GM04503 (cell line): ENCODE measurements at places on chromosomes 1 and 21.
A peak's percentile ranks its signal among the peaks of the same experiment; 100 is the strongest.

GRCh38 chr1:184878002-184878401 is 96.3 kb downstream of the NIBAN1 start:
- DNase-seq: no peak

DNA sequence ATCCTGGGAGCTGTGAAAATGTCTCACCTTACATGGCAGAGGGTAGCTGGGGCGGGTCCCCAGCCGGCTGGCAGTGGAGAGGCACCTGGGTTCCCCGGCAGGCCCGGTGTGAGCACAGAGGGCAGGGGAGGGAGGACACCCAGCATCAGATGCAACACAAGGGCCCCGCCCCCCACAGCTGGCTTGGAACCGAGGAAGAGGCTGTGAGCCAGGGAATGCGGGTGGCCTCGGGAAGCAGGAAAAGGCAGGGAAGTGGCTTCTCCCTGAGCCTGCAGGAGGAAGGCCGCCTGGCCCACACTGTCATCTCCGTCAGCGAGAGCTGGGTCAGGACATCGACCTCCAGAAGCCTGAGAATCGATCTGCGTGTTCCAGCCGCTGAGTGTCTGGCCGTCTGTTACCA is 87.3 kb downstream of the SIK1 start:
- no peak for DNase-seq

GRCh38 chr1:55255901-55256300 is 40.7 kb upstream of the USP24 start:
- no peak for DNase-seq

- DNase-seq: no peak
These were observed 131.5 kb upstream of the SLC44A3 start for GRCh38 chr1:94688646-94689045.

- no peak for DNase-seq
These were observed 119.1 kb upstream of the GALNT2 start for GRCh38 chr1:229947968-229948367.

- no peak for DNase-seq
These were observed 71.0 kb upstream of the CSF3R start for GRCh38 chr1:36553591-36554322.

- DNase-seq: no peak
These were observed 9.8 kb upstream of the FNBP1L start for GRCh38 chr1:93437976-93438605.

DNA sequence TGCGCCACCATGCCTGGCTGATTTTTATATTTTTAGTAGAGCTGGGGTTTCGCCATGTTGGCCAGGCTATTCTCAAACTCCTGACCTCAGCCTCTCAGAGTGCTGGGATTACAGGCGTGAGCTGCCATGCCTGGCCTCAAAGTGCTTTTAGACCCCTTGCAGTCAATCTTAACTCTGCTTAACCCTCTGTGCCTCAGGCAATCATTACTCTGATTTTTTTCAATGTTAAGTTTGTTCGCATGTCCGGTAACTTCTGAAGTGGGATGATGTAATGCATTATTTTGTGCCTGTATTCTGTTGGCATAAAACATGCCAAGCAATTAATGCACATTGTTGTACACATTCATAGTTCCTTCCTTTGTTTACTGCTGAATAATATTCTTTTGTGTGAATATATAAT is 18.6 kb downstream of the SMG7 start:
- DNase-seq: no peak

DNA sequence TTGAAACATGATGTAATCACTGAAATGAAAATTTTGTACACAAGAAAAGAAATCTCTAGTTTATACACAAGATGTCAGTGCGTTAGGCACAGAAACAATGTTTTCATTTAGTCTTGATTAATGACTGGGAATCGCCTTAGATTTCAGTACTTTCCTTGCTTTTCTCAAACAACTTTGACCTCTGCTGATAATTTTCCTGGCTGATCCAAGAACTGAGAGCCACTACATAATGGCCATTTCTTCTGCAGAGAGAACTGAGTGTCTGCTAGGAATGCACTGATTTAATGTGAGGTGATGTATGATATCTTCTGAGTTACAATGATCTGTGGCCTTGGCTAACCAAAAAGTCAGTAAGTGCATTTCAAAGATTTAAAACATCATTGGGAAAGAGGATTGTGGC is 308.1 kb downstream of the CTH start:
- peak; percentile 39 for DNase-seq

DNA sequence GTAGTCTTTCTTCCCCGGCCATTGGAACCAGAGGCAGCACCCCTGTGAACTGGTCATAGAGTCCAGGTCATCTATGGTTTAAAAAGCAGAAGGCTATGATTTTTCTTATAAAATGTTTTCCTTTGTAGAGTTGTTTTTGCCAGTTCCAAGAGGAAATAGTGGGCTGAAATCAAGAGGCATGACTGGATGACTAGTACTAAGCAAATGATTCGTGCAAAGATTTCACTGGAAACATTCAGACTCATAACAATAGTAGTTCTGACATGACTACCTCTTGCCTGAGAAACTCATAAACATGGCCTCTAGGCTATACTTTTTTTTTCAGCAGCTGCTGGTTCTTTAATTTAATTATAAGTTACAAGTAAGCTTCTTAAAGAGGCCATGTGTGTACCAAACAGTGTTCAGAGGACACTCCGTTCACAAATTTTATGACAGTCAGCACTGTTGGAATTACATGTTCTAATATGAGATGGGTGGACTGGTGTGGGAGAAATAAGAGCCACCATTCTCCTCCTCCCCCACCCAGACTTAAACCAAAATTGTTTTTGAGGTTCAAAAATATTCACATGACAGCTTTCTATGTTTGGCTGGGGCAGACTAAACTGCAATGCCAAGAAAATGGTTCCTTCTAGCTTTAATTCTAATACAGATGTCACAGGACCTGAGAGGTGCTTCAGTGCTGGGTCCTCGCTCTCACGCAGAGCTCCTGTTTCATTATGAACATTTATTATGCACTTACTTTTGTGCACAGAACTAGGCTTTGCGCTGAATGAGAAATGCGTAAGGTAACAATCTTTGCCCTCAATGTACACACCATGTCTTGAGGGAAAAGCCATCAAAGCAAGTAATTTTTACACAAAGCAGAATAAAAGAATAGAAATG is 147.5 kb downstream of the ZC3H11B start:
- peak; percentile 59 for DNase-seq

- DNase-seq: no peak
These were observed 14.3 kb upstream of the ADARB1 start for GRCh38 chr21:45060089-45060488.

- no peak for DNase-seq
These were observed 13.4 kb downstream of the ITSN1 start for GRCh38 chr21:33655588-33656221.

- DNase-seq: no peak
These were observed 17.4 kb upstream of the CD1D start for GRCh38 chr1:158163000-158163947.

DNA sequence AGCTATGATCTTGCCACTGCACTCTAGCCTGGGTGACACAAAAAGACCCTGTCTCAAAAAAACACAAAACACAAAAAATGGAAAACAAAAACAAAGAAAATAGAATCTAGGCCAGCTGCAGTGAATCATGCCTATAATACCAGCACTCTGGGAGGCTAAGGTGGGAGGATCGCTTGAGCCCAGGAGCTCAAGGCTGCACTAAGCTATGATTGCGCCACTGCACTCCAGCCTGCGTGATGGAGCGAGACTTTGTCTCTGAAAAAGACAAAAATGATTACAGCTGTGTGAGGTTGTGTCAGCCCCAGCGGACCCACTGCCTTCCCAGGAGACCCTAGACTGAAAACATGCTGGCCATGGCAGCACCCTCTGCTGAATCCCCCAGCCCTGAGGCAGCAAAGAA is 80.2 kb upstream of the ZBTB40 start:
- no peak for DNase-seq

GRCh38 chr21:16195538-16195910 is 465.7 kb downstream of the USP25 start:
- DNase-seq: no peak

DNA sequence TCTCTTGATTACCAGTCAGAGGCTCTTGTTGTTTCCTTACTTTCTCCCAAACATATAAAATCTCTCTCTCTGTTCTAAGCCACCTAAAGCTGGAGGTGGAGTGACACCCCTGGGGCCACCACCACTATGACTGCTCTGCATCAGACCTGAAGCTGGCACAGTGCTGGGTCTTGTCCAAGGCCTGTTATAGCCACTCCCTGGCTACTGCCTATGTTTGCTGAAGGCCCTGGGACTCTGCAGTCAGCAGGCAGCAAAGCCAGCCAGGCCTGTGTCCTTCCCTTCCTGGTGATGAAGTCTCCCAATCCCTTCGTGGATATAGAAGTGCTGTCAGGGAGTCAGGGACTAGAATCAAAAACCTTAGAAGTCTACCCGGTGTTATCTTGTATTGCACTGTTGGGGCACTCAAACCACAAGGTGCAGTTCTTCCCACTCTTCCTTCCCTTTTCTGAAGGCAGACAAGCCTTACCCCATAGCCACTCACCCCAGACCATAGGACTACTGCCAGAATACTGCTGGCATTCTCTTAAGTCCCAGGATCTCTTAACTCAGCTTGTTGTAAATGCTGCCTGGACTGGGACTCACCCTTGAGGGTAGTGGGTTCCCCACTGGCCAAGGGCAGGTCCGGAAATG is 103.1 kb downstream of the RPS6KC1 start:
- DNase-seq: no peak
